ENCODE measurements at places on chromosomes 3 and 15.

DNA sequence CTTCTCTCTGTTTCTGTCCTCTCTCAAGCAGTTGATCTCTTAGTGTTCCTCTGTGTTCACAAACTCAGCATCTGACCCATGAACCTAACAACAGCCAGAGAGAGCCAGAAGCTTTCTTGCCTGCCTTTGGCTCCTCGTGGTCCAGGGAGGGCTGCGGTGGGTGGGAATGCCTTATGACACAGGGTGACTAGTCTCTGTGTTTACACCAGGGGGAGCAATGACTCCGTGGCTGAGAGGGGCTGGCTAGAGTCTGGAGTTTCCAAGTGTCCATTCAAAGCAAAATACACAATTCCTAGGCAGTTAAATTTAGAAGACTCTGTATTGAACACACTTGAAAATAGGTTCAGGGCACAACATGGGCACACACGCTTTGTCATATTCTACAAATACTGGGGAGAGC is 370.0 kb upstream of the FRG2C start:
- DNase-seq, result peak; percentile 16

- DNase-seq, result no peak
These were observed 26.6 kb downstream of the QTRT2 start for GRCh38 chr3:114083112-114083511.

DNA sequence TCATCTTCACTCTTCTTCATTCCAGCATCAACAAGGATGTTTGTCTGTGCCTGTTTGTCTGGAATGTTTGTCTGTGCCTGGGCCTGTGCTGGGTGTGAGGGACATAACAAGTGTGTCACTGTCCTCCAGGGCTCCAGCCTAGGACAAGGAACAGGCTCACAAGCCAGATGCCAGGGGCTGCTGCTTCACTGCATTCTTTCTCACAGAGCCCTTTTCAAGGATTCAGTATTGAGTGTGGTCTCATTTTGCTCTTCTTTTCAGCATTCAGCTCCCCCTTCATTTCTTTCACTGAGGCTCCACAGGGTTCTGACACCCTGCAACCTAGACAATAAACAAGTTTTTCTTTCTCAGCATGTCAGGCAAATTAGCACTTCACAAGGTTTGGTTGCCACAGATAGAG is 43.6 kb upstream of the KY start:
- DNase-seq, result no peak

GRCh38 chr15:46365572-46365971 is 730.7 kb downstream of the SQOR start:
- DNase-seq, result no peak
